Cardiac atrium fibroblast (primary cell): ENCODE measurements at places on chromosomes 11 and 22. TPM values are rescaled to one million over a fixed set of nuclear protein-coding genes. Genes with fewer than 3 reads are reported as not detected.

Gene GGTLC3
- not detected in 2 replicates for total RNA-seq

Gene KRTAP5-6
- total RNA-seq: not detected in 2 replicates

Gene TMEM80
- 16.6 and 29.0 TPM in 2 replicates for total RNA-seq

Gene DENND6B
- total RNA-seq: 0.81 and 4.5 TPM in 2 replicates

Gene DDTL
- total RNA-seq: 0.16 TPM in 1 of 2 replicates, not detected in the other

Gene CRYAB
- total RNA-seq: 50.5 and 78.7 TPM in 2 replicates

Gene VSIG2
- total RNA-seq: not detected in 2 replicates

Gene PHRF1
- total RNA-seq: 13.0 and 17.2 TPM in 2 replicates

Gene NOX4
- 0.97 TPM in 1 of 2 replicates, not detected in the other for total RNA-seq

Gene ALX4
- total RNA-seq: not detected in 2 replicates

Gene NF2
- 47.5 and 79.4 TPM in 2 replicates for total RNA-seq

Gene GLYATL1
- 2.0 TPM in 1 of 2 replicates, not detected in the other for total RNA-seq

Gene IL18
- 3.6 TPM in 1 of 2 replicates, not detected in the other for total RNA-seq

Gene RAC2
- 61.9 and 66.1 TPM in 2 replicates for total RNA-seq

Gene BUD13
- total RNA-seq: 7.8 and 10.7 TPM in 2 replicates

Gene SLC22A9
- total RNA-seq: not detected in 2 replicates
